ENCODE measurements at places on chromosomes 12 and 14. TPM values are rescaled to one million over a fixed set of nuclear protein-coding genes. Genes with fewer than 3 reads are reported as not detected.

- H3K4me3 ChIP-seq, result no peak overlapping the region
- H3K4me1 ChIP-seq, result no peaks in the 10 kb centered on the region
- DNase-seq, result no peak
Observed at GRCh38 chr12:86663173-86663572, 407.0 kb upstream of the MGAT4C start.

DNA sequence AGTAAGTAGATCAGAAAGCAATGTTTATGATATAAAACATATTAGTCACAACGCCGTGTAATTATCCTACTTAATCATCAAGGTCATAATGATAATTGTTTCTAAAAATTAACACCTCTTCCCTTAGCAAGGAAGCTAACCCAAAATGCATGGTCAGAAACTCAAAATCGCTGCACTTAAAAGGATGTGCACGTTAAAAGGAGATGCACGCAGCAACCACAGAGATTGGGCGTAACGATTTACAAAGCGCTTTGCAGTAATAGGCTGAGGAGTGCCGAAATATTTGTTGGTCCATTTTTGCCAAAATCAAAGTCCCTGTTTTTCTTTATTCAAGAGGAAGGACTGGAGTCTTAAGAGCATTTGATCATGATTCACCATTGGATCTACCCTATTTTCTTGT is 1077.2 kb downstream of the VRK1 start:
- peaks cover 4% of the 10 kb centered on the region for H3K36me3 ChIP-seq
- no peak overlapping the region for H3K27ac ChIP-seq
- peak; percentile 23 for DNase-seq

GRCh38 chr14:22390824-22391461 is 198.1 kb downstream of the DAD1 start:
- H3K27ac ChIP-seq, result no peak overlapping the region
- no peaks in the 10 kb centered on the region for H3K27me3 ChIP-seq
- H3K4me1 ChIP-seq, result no peaks in the 10 kb centered on the region
- no peak overlapping the region for H3K4me3 ChIP-seq
- no peak for DNase-seq
- H3K36me3 ChIP-seq, result no peaks in the 10 kb centered on the region

The RHEBL1 gene
- 9.5 TPM for total RNA-seq

GRCh38 chr12:48795550-48796455 is 6.9 kb upstream of the ADCY6 start:
- peaks cover 14% of the 10 kb centered on the region for H3K4me1 ChIP-seq
- peaks cover 14% of the 10 kb centered on the region for H3K27me3 ChIP-seq
- peak; percentile 70 for DNase-seq
- H3K27ac ChIP-seq, result no peak overlapping the region

DNA sequence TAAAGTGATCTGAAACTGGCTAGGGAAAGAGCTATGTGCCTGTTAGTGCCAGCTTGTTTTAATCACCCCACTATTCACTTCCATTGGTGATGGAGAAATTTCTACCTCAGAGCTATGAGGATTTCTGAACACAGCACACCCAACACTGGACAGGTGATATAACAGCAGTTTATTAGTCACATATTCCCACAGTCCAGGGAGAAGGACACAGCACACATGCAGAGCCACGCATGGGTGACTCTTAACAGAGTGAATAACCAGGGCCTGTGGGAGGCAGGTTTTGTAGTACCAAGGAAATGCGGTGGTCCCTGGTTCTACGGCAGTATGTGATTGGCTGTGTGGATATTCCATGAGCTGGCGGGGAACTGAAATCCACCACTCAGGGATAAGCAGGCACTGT is 455.1 kb downstream of the BTG1 start:
- no peaks in the 10 kb centered on the region for H3K27me3 ChIP-seq
- no peak overlapping the region for H3K27ac ChIP-seq
- no peak overlapping the region for H3K4me3 ChIP-seq
- H3K36me3 ChIP-seq, result no peaks in the 10 kb centered on the region
- H3K4me1 ChIP-seq, result peaks cover 28% of the 10 kb centered on the region
- no peak for DNase-seq

GRCh38 chr12:98893675-98894411 is 248.8 kb downstream of the APAF1 start:
- H3K4me1 ChIP-seq, result no peaks in the 10 kb centered on the region
- no peak overlapping the region for H3K4me3 ChIP-seq
- H3K27ac ChIP-seq, result no peak overlapping the region
- no peaks in the 10 kb centered on the region for H3K36me3 ChIP-seq
- no peak for DNase-seq

GRCh38 chr14:31286456-31287293 is 79.1 kb upstream of the HECTD1 start:
- H3K36me3 ChIP-seq, result no peaks in the 10 kb centered on the region
- H3K4me1 ChIP-seq, result peaks cover 13% of the 10 kb centered on the region
- DNase-seq, result peak; percentile 23
- no peak overlapping the region for H3K27ac ChIP-seq
- H3K4me3 ChIP-seq, result no peak overlapping the region
- no peaks in the 10 kb centered on the region for H3K27me3 ChIP-seq

- peak; percentile 87 for DNase-seq
- no peaks in the 10 kb centered on the region for H3K27me3 ChIP-seq
- H3K36me3 ChIP-seq, result peaks cover 25% of the 10 kb centered on the region
Observed at GRCh38 chr14:50001999-50002925, 109.4 kb downstream of the ARF6 start.

All from activated CD8-positive, alpha-beta T cell treated with anti-CD3 and anti-CD28 coated beads, Interleukin-2, amount 10 ng/mL, durations not matched to agents 7 days and 5 days (primary cell).